Activated CD4-positive, alpha-beta T cell treated with anti-CD3 and anti-CD28 coated beads, Interleukin-2, amount 50 U/mL, for 48 hours (primary cell): ENCODE measurements at places on chromosomes 3 and 15.

- peak; percentile 89 for DNase-seq
Observed at GRCh38 chr3:15268033-15268631, 62.1 kb downstream of the CAPN7 start.

DNA sequence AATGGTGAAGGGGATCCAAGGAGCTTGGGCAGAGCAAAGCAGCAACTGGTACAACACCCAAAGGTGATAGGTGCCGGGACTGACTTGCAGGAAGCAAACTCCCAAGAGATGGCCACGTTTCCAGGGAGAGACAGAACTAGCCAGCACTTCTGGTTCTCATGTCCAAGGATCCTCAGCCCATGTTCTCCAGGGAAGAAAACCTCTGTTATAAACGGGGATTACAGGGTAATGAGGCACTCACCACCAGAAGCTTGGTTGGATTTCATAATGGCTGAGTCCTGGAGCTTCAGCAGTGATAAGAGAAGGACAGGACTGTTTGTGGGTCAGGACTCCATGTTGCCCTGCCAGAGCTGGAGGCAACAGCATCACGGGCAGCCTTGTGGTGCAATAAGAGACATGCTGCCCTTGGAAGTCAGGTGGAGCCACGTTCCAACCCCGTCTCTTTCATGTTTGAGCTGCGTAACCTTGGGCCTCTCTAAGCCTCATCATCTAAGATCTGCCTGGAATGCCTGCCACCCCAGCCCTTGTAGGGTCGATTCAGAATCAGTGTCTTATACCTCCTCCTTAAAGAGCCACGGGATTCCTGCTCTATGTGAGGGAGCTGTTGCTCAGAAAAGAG lies 181.0 kb downstream of the ABHD5 start:
- DNase-seq: no peak

DNA sequence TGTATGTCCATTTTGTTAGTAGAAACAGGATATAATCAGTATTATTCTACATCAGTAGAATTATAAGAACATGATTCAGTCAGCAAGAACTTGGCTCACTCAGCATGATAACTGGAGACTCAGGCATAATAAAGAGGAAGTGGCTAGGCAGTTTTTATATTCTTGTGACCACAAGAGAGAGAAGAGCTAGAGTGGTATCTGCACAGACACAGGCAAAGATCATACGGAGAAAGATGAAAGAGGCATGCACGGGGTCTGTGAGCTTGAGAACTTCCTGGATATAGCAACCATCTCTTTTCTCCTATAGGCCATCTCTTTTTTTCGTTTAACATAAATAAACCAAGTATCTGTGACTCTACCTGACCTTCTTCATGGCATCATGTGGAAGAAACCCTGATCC lies 46.8 kb downstream of the MYO5A start:
- no peak for DNase-seq

GRCh38 chr3:135491491-135492205 lies 473.9 kb upstream of the PPP2R3A start:
- DNase-seq: no peak

GRCh38 chr3:111667621-111668239 lies 72.6 kb upstream of the ZBED2 start:
- peak; percentile 54 for DNase-seq

DNA sequence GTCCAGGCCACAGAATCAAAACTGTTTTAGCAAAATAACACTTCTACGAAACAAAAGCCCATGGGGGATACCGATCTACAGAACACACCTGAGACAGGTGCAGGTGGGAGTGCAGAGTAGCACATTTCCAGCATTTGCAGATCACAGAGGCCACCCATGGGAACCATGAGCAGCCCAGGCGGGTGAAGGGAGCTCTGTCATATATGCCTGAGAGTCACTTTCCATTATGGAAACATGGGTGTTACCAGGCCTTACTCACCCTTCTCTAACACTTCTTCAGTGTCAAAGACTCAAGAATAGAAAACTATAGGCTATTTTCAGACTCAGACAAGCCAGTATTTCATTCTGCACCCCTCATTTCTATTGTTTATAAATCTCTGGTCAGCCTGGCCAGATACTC lies 3.5 kb downstream of the PLA1A start:
- no peak for DNase-seq

GRCh38 chr15:74327756-74328155 lies 39.7 kb downstream of the CYP11A1 start:
- no peak for DNase-seq
